HTR-8/SVneo (cell line): ENCODE measurements at places on chromosomes 11 and 22.
A peak's percentile ranks its signal among the peaks of the same experiment; 100 is the strongest.

- DNase-seq: no peak
Observed at GRCh38 chr22:25704701-25705100, 37.3 kb upstream of the MYO18B start.

- DNase-seq: no peak
Observed at GRCh38 chr11:76781046-76781801, 1.9 kb upstream of the TSKU start.

DNA sequence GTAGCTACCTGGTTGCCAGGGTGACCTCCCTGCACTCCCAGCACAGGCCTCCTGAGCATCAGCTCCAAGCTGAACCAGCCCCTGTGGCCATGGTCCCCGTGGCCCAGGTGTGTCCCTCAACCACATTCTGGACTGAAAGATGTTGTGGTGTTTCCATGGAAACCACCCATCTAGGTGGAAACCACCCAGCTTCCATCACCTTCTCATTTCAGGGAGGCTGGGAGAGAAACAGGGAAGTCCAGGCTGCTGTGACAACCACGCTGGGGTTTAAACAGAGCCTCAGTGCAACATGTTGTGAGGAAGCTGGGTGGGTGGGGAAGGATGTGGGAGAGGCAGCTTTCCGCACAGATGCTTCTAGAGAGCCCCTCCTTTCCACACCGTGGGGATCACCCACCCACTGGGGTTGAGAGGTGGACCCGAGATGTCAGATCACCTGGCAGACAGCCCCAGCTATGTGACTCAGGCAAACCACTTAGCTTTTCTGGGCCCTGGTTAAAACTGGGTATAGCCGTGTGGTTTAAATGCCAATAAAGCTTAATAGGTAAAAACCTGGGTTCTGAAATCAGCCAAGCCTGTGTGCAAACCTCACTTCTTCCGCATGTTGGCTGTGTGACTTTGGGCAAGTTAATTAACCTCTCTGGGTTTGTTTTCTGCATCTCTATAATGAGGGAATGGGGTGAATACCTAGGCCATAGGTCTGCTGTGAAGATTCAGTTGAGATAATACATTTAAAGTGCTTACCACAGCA, 46.4 kb downstream of the CD82 start:
- DNase-seq: no peak

DNA sequence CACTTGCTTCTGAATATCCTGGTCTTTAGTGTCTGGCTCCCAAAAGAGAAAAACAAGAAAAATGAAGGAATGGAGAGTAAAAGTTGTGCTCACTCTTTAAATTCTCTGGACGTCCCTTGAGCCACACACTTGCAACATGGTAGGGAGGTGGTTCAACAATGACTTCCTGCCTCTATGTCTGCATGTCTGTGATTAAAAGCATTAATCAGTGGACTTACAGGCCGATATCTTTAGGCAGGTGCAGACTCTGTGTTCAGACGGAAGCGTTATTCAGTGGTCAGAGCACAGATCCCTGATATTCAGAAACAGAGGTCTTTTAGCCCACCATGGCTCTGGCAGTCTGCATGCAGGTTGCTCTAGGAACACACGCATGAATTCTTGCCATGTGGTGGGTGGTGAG, 1920.0 kb upstream of the RAG2 start:
- no peak for DNase-seq

DNA sequence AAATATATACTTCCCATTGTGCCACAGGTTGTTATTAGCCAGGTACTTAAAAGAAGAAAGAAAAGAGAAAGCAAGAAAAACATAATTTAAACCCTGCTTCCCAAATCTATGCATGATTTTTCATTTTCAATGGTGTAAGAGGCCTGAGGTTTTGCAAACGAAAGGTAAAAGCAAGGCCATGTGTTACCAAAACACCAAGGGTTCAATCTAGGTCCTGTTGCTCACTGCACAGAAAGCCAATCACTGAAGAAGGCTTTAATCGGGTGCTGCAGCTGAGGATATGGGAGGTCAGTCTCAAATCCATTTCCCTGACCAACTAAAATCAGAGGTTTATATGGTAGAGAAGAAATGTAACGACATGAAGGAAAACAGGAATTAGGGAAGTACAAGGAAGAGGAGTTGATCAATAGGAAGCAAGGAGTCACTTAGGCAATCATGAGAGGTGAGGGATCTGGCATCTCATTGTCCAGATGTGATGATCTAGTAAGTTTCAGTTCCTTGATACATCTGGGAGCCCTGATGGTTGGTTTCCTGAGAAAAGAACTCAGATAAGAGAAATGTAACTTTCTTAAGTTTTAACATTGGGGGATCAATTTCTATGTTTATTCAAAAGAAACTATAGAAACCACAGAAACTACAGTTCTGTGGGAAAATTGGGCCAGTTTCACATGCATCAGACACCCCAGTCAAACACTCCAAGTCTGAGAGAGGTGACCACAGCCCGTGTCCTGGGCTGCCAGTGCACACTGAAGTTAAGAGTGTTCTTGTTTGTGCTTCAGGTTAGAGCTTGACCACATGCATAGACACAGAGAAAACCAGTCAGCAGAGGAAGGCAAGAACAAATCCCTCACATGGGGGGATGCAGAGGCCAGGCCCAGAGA, 18.1 kb upstream of the DKK3 start:
- no peak for DNase-seq

- no peak for DNase-seq
Observed at GRCh38 chr11:64084951-64085710, 49.4 kb downstream of the FLRT1 start.

- no peak for DNase-seq
Observed at GRCh38 chr11:45265969-45266675, 20.0 kb downstream of the SYT13 start.

DNA sequence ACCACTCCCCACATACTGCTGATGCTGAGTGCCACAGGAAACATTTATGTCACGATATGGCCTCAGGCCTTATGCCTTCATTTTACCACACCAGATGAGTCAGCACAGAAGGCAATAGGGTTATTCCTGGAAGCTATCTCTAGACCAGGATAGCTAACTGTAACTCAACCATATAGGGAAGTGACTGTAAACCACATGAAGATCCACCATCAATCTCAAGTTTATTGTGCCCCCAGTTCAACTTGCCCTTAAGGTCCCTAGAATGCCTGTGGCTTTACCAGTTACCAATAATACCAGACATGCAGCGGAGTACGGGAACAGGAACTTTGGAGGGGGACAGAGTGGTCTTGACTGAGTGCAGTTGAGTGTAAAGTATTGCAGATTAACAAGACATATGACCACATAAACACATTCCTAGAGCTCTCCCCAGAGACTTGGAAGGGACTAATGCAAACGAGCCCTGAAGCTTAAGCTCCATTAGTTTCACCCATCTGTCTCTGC, 180.9 kb downstream of the KIF18A start:
- peak; percentile 70 for DNase-seq

DNA sequence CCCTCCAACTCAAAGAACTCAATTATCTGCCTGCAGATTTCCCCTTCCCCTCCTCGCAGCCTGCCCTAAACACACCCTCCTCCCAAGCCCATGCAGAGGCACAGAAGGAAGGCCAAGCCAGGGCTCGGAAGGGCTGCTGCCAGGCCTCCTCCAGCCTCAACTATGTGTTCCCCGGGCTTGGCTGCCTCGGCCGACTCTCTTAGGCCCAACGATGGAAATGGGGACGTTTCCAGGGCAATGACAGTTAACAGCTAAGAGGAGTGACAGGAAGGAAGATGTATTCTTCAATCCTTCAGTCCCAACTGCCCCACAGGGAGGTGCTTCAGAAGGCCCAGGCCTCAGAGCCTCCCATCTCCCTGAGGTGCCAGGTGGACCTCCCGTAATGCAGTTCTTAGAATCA, 104.0 kb upstream of the AKIP1 start:
- DNase-seq: no peak
